ENCODE measurements at places on chromosomes 16 and 17.

GRCh38 chr16:80066805-80067580, 466.5 kb upstream of the MAF start:
- DNase-seq, result no peak

- no peak for DNase-seq
Measured at GRCh38 chr17:50833510-50834428, 1.6 kb upstream of the WFIKKN2 start.

- DNase-seq, result no peak
Measured at GRCh38 chr17:66348584-66349165, 46.3 kb downstream of the PRKCA start.

DNA sequence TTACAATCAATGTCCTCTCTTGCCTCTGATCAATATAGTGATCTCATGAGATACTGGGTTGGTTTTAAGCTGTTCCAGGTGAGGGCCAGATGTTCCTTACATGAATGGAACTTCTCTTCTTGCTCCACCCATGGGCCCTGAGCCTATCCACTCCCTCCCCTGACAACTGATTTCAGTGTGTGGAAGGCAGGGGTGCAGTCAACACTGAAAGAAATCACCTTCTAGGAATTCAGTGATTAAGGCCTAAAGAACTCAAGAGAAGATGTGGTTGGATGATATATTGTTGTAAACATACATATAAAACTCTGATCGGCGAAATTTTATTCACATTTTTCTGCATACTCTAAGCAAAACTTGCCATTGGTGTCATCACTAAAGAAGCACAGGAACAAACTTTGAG, 6.7 kb upstream of the GOSR2 start:
- no peak for DNase-seq

DNA sequence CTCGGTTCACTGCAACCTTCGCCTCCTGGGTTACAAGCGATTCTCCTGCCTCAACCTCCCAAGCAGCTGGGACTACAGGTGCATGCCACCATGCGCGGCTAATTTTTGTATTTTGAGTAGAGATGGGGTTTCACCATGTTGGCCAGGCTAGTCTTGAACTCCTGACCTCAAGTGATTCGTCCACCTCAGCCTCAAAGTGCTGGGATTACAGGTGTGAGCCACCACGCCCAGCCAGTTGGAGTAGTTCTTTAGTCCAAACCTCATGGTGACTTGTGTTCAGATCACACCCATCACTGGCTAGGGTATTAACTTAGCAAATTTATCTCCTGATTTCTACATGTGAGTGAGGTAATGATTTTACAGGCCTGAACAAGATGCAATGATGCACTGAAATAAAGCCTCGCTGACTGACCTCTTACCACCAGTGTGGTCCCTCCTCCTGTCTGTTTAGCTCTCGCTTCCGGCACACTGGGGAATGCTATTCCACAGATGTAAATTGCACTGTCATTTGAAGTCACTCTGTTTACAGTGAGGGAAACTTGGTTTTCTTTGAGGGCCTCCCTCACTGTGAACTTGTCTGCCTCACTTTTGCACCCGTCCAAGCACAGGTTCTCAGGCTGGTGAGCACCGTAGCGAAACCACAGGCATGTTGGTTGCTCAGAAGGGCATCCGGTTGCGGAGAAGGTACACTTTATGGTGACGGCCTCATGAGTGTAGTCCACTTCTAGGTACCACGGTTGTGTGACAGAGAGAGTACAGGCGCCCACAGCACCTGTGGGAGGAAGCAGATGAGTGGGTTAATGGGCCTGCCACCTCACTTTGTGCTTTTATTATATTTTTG, 5.5 kb downstream of the IGSF6 start:
- peak; percentile 38 for DNase-seq

DNA sequence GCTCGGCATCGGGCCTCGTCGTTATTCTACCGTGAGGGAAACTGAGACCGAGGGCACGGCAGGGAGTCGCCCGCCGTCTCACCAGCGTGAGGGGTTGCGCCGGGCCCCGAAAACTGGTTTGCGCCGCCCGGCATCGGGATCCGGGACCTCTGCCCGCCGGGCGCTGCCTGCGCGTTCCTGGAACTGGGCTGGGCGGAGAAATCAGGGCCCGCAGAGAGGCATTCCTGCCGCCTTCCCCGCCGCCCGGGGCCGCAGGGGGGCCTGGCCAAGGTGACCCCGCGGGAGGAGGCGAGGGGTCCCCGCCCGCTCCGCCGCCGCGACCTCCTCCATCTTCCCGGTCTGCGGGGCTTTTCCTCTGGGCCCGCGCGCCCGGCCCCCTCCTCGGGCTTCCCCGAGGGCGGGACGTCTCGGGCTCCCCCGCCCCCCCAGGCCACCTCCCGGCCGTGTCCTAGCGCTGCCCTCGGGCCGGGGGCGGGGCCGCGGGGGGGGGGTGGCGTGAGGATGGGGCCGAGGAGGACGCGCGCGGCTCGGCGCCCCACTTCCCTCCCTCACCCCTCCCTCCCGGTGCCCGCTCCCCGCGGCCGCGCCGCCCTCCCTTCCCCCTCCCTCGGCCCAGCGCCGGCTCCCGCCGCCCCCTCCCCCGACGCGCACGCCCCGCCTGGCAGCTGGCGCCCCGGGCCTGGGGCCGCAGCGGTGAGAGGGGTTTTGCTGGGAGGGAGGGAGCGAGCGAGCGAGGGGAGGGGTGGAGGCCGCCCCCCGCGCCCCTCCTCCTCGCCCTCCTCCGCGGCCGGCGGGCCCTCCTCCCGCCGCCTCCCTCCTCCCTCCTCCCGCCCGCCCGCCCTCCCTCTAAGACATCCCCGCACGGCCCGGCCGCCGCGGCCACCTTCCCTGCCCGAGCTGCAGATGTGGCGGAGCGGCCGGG, at the start of gene GLIS2:
Gene GLIS2 (plus strand): TSS at position 882 of the 922 bp plus-strand sequence. CDS start 16,214 bp downstream, outside the sequence.
- DNase-seq, result no peak

DNA sequence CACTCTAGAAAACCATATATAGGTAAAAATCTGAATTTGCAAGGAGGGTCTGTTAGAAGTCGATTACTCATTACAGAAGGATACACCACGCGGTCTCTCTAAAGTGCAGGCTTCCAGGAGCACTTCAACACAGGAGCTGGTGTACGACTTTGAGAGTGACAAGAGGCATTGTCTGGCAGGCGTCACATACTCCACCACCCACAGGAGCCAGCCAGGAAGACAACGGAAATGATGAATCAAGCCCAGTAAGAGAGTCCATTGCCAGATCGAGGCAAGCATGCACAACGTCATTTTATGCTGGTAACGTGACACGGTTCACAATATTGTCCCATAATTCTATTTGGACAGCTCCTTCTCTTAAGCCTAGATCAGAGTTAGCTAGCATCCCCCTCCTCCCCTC, 15.0 kb upstream of the CACNG4 start:
- DNase-seq, result no peak

DNA sequence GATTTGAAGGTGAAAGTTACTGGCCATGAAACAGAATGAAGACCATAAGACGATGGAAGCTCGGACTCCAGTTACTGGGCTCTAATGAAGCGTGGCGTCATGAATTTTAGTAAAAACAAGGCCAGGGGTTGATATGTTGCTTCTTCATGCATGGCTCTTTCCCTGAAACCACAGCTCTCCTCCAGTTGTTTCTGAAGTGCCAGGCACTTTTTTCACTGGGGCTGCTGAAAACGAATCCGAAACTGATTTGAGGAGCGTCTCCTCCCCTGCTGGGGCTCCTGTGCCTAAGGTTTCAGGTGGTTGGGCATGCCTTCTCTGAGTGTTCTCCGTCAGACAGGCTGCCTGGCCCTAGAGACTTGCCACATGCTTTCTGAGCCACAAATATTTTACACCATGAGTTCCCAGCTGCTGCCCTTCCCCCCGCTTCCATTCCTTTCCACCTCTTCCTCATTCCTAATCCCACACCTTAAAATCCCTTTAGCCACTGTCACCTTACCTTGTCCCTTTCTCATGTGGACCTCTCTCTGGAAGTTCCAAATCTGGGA, 3.7 kb upstream of the MYL4 start:
- peak; percentile 50 for DNase-seq

GRCh38 chr17:36793976-36794375, 143.3 kb upstream of the LHX1 start:
- DNase-seq, result no peak
